Activated T-helper 1 cell treated with anti-CD3 and anti-CD28 coated beads, Interleukin-12 subunit alpha, Interleukin-12 subunit beta, Interleukin-2, Interleukin-4 antibody, amounts not matched to agents 30 ng/mL and 10 ng/mL and 1 ng/mL, durations not matched to agents 14 hours and 24 hours and 36 hours (primary cell): ENCODE measurements at places on chromosomes 2 and 18. TPM values are rescaled to one million over a fixed set of nuclear protein-coding genes. Genes with fewer than 3 reads are reported as not detected.

Gene KIF1A
- 0.66 and 0.83 TPM in 2 replicates for total RNA-seq

Gene CD8A
- 2.2 and 2.4 TPM in 2 replicates for total RNA-seq

Gene PAPOLG
- 17.2 and 22.2 TPM in 2 replicates for total RNA-seq

DNA sequence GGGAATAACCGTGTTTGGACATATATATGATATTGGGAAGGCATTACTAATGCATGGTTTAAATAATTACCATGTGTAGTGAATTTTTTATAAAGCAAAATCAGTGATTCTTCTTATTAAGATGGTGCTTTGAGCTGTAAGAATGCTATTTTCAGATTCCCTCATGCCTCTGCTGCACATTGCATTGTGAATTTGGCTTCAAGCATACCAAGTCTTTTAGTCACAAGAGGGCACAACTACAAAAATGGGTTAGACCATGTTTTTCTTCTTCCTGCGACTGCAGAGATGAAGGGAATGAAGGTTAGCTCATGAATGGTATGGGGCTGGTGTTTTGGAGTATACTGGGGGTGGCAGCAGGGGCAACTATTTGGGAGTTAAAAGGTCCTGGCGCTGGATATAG lies 320.1 kb downstream of the SLC4A3 start:
- no peaks in the 10 kb centered on the region for H3K4me1 ChIP-seq
- H3K27me3 ChIP-seq: no peaks in the 10 kb centered on the region
- no peaks in the 10 kb centered on the region for H3K36me3 ChIP-seq
- H3K4me3 ChIP-seq: no peak overlapping the region

DNA sequence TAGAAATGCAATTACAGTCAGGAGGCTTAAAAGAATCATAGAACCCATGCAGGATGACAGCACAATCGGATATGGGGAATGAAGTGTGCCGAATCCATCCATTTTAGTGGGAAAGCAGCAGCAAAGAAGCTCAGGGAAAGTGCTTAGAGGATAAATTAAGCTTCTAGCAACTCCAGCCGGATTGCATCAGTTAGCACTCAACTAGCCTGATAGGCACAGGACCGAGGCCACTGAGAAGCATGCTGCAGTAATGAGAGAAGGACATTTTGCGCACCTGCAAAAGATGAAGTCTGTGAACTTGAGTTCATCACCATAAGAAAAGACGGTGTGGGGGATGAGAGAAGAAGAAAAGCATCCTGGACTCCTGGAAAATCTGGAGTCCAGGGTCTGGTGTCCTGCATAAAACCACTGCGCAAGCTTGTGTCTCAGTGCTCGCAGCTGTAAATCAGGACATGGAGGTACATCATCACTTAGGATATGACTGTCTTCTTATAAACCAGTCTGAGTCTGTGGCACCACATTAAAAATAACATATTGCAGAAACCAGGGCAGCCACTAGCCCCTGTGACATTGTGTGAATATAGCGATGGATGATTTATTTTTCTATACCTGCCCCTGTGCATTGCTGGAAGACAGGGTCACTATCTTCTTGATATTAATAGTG lies 665.5 kb upstream of the SOX11 start:
- H3K36me3 ChIP-seq: no peaks in the 10 kb centered on the region
- DNase-seq: no peak

DNA sequence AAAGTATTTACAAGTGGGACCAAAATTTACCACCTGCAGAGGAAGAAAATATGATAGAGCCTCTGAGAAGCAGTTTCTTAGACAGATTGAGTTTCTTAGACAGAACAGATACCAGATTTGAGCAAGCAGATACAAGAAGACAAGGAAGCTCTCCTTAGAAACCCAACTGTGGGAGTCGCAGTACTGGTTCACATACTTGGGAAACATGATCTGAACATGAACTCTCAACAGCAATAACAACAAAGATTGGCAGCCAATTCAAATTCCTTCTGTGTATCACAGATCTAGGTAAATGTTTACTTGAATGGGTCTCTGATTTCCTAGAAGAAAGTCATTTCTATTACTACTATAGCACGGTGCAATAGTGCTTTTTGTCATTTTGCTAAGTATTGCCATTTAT lies 82.1 kb downstream of the OLA1 start:
- no peak for DNase-seq
- no peaks in the 10 kb centered on the region for H3K4me1 ChIP-seq
- no peaks in the 10 kb centered on the region for H3K27me3 ChIP-seq
- peaks cover 31% of the 10 kb centered on the region for H3K36me3 ChIP-seq

GRCh38 chr18:74414953-74415515 lies 42.1 kb downstream of the DIPK1C start:
- DNase-seq: no peak
- no peak overlapping the region for H3K27ac ChIP-seq
- no peaks in the 10 kb centered on the region for H3K36me3 ChIP-seq
- peaks cover 8% of the 10 kb centered on the region for H3K4me1 ChIP-seq
